Regular cardiac myocyte (primary cell): ENCODE measurements at places on chromosomes 6 and 20. TPM values are rescaled to one million over a fixed set of nuclear protein-coding genes. Genes with fewer than 3 reads are reported as not detected.

FOXP4 gene
- total RNA-seq: 1.1 and 2.9 TPM in 2 replicates

NTSR1 gene
- total RNA-seq: under 0.01 TPM in 2 replicates

OOEP gene
- not detected in 2 replicates for total RNA-seq

RIMS4 gene
- not detected in 2 replicates for total RNA-seq

TCFL5 gene
- 17.3 and 18.6 TPM in 2 replicates for total RNA-seq

RBM24 gene
- total RNA-seq: 5.6 and 8.2 TPM in 2 replicates

CST9 gene
- total RNA-seq: not detected in 2 replicates

IRF4 gene
- total RNA-seq: 0.19 and 0.28 TPM in 2 replicates

EPHA7 gene
- total RNA-seq: 0.28 and 1.3 TPM in 2 replicates

GINS1 gene
- 3.1 and 29.3 TPM in 2 replicates for total RNA-seq

LRRC73 gene
- total RNA-seq: 0.19 and 0.56 TPM in 2 replicates
